Hematopoietic multipotent progenitor cell treated with erythropoietin and hydrocortisone succinate and interleukin-3 and kit ligand, for 4 days (in vitro differentiated cells): ENCODE measurements at places on chromosomes 4 and X.

- DNase-seq, result no peak
Measured at GRCh38 chr4:1978741-1979476, 29.9 kb downstream of the NELFA start.

DNA sequence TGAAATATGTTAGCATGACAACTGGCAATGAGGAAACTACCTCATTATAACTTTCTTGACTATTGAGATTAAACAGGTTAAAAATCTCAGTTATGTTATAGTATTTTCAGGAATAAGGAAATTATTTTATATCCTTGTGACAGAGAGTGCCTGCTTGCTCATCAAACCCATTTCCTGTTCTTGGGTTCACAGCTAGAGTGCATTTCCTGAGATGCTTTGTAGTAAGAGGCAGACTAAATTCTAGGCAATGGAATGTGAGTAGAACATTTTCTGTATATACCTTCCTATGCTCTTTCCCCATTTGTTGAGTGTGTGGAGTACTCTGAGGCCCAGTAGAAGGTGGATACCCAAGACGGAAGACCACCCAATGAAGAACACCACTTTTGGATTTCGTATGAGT lies 96.9 kb upstream of the CASK start:
- DNase-seq, result no peak

DNA sequence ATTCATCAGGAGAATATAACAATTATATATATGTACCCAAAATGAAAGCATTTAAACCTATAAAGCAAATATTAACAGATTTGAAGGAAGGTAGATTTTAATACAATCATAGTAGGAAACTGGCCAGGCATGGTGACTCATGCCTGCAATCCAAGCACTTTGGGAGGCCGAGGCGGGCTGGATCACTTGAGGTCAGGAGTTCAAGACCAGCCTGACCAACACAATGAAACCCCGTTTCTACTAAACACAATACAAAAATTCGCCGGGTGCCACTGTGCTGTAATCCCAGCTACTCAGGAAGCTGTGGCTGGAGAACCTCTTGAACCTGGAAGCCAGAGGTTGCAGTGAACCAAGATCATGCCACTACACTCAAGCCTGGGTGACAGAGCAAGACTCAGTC lies 118.3 kb downstream of the KCNIP4 start:
- no peak for DNase-seq

DNA sequence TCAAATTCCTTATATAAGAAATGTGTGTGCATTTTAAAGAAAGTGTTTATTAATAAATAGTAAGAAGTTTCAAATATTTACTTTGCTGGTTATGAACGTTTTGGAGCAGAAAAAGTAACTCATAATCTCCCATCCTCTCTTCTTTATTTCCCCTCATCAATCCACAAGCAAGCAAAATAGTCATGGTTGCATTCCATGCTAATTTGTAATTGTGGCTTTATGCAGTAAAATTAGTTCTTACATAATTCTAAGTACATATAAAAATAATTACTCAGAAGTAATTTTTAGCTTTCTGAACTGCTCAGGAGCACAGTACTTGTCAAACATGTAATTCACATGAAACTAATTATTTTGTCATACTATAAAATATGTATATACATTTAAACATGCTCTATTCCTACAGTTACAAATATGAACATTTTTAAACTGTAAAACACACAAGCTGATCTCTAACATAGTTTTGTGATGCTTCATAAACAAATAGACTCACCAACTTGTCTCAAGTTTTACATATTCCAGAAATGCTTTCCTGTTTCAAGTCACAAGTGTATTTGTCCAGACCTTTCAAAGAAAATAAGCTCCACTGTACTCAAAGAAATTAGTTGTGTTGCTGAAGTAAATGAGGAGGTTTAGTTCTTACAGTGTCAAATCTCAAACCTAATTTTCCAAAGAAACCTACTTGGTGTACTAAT lies 218.9 kb downstream of the PABPC4L start:
- DNase-seq, result no peak

DNA sequence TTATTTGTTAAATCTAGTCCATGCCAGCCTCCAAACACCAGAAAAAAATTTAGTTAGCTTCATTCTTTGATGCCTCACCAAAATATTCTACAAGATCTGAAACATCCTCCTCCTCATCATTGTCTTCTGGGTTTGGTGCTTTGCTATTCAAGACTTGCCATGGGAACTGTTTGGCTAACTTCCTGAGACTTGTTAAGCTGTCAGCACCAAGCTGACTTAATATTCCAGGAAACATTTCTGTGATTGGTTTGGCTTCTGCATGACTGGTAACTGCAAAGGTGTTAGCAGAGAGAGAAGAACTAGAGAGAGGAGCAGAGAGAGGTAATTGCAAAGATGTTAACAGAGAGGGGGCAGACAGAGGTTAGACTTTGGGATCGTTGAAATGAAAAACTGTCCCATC lies 101.3 kb downstream of the PALLD start:
- DNase-seq, result no peak

- no peak for DNase-seq
Measured at GRCh38 chr4:40471923-40472322, 136.8 kb downstream of the CHRNA9 start.

DNA sequence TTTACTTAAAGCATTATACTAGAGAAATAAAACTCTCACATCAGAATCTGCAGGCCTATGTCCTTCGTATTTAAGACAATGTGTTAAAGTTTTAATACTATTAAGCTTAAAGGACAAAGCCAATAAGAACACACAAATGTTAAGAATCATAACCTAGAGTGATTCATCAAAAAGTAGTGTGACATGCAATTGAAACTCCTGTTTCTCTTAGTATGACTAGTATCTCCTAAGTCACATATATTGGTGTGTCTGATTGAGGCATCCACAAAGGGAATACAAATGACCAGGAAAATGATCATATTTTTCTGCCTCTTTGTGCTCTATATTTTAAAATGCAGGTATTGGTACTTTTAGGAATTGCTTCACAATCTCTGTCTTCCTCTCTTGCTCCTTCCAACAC lies 23.8 kb downstream of the GPRASP3 start:
- DNase-seq, result no peak

DNA sequence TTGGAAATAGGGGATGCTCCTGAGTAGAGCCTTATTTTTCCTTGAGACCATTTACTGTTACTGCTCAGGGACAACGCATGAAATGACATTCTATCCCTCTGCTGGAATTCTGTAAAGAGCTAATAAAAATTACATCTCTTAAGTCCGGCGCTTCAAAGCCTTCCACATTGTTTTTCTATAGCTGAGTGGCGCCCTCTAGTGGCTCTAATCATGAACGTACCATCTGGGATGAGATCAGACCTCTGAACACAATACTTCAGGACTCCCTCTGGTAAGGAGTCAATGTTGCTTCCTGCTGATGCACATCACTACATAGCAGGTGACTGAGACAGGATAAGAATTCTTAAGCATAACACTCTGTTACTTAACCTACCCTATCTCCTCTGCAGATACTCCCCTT lies 6.0 kb downstream of the HMGN5 start:
- DNase-seq, result peak; percentile 78

GRCh38 chr4:183017962-183018361 lies 81.1 kb upstream of the WWC2 start:
- no peak for DNase-seq

DNA sequence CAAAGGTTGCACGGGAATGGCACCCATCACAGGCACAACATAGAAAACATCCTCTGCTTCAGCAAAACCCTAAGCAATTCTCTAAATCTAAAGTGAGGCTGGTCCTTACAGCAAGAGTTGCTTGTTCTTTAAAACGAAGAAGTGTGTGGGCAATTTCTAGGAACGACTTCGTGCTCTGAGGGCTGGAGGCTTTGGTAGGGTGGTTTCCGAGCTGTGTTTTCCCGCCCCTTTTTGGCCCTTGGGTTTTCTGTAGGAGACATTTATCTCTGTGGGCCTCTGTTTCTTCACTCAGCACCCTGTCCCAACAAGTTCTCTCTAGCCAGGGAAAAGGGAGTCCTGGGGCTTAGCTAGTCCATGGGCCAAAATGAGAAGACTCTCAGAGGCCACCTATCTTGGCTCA lies 84.2 kb downstream of the SLC2A9 start:
- peak; percentile 20 for DNase-seq

- DNase-seq, result no peak
Measured at GRCh38 chrX:38004046-38004445, 2.3 kb upstream of the SYTL5 start.

- no peak for DNase-seq
Measured at GRCh38 chrX:43002526-43003203, 224.7 kb upstream of the PPP1R2C start.

GRCh38 chr4:71346710-71347109 lies 7.9 kb downstream of the SLC4A4 start:
- no peak for DNase-seq

- no peak for DNase-seq
Measured at GRCh38 chr4:144374065-144374464, 233.5 kb upstream of the GYPA start.

- no peak for DNase-seq
Measured at GRCh38 chr4:181944527-181944926, 298.7 kb upstream of the TENM3 start.

DNA sequence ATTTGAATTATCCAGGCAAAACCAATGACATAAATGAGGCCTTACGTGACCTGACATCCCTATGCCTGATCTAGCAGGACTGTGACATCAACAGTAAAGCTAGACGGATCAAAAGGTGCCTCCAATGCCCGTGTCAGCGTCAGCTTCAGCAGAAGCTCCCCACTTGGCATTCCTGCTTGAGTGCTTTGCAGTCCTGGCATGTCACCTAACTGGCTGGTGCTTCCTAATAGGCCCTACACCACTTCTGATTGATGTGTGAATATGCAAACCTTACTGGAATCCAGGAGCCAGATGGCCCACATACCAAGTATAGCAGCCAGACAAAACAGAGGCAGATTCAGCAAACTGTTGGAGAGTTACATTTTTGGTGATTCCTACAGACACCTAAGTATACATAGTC lies 224.2 kb downstream of the DMD start:
- no peak for DNase-seq

GRCh38 chr4:77127837-77128621 lies 29.0 kb upstream of the CCNG2 start:
- DNase-seq, result peak; percentile 13

GRCh38 chr4:42425146-42426065 lies 28.1 kb downstream of the SHISA3 start:
- no peak for DNase-seq

- DNase-seq, result no peak
Measured at GRCh38 chr4:94348666-94349065, 6.0 kb upstream of the HPGDS start.

GRCh38 chrX:24410514-24411189 lies 50.2 kb downstream of the SUPT20HL1 start:
- DNase-seq, result no peak

GRCh38 chrX:17736856-17737709 lies at the start of gene SCML1:
Gene SCML1, plus strand, starts transcription at chrX:17737493. Its CDS starts 6,694 bp downstream, at chrX:17744187.
- DNase-seq, result peak; percentile 97

- DNase-seq, result no peak
Measured at GRCh38 chr4:35604724-35605123, 639.6 kb downstream of the ARAP2 start.

DNA sequence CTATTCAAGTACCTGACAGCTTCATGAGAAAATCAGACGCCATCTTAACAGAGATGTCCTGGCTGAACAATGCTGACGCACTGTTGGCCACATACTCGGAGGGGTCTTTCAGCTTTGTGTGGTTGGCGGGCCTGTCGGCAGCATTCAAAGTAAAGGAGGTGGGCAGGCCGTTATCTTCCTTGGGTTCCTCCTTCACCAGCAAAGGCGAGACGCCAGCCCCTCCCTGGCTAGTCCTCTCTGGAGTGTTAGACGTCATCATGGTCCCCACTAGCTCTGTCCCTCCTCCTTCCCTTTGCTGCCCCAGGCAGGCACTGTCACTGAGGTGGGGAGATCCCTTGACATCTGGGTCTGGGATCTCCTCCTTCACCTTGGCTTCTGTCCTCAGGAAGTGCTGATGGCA lies 53.0 kb downstream of the ZNF827 start:
- no peak for DNase-seq

GRCh38 chr4:189530848-189531247 lies 409.8 kb upstream of the FRG1 start:
- DNase-seq, result no peak

GRCh38 chrX:15761564-15762191 lies 23.6 kb downstream of the CA5B start:
- peak; percentile 68 for DNase-seq

DNA sequence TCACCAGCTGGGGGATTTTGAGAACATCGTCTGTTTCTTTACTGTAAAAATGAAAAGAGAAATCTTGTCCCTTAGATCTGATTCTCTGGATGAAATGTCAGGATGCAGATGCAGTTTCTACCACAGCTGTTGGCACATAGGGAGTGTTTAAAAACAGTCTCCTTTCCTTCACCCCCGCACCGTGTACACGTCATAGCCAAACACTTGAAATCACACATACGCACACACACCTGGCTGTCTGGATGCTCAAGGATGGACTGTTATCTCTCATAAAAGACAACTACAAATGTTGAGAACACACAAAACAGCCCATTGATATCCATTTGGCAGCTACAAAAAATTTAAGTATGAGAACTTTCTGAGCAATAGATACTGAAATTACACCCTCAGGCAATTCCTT lies 275.8 kb upstream of the CLNK start:
- DNase-seq, result no peak
